ENCODE measurements at places on chromosomes 4 and X. TPM values are rescaled to one million over a fixed set of nuclear protein-coding genes. Genes with fewer than 3 reads are reported as not detected.

DNA sequence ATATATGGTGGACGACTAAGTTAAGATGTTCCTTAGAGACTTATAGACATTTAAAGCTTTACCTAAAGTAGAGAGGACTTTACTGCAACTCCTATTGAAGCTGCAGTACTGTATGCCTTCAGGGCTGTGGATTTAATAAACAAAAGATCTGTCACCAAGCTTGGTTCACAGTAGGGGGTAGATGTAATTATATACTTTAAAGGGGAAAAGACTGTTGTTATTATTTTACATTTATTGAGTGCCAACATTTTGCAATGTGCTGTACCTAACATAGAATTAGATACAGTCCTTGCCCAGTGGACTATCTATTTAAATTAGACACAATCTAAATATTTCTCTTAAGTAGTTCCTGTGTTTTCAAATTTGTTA is 67.2 kb downstream of the SLIT2 start:
- no peak overlapping the region for H3K4me3 ChIP-seq
- H3K27me3 ChIP-seq, result peaks cover 21% of the 10 kb centered on the region
- no peaks in the 10 kb centered on the region for H3K4me1 ChIP-seq
- no peak for DNase-seq

DNA sequence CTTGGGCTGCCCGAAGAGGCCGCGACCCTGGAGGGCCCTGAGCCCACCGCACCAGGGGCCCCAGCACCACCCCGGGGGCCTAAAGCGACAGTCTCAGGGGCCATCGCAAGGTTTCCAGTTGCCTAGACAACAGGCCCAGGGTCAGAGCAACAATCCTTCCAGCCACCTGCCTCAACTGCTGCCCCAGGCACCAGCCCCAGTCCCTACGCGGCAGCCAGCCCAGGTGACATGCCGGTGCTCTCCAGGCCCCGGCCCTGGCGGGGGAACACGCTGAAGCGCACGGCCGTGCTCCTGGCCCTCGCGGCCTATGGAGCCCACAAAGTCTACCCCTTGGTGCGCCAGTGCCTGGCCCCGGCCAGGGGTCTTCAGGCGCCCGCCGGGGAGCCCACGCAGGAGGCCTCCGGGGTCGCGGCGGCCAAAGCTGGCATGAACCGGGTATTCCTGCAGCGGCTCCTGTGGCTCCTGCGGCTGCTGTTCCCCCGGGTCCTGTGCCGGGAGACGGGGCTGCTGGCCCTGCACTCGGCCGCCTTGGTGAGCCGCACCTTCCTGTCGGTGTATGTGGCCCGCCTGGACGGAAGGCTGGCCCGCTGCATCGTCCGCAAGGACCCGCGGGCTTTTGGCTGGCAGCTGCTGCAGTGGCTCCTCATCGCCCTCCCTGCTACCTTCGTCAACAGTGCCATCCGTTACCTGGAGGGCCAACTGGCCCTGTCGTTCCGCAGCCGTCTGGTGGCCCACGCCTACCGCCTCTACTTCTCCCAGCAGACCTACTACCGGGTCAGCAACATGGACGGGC is 579 bp downstream of the ABCD1 start:
- DNase-seq, result peak; percentile 65
- H3K27ac ChIP-seq, result peak overlapping the region; percentile 92
- H3K4me1 ChIP-seq, result peaks cover 8% of the 10 kb centered on the region
- H3K27me3 ChIP-seq, result no peaks in the 10 kb centered on the region
- no peak overlapping the region for H3K4me3 ChIP-seq
- peaks cover 13% of the 10 kb centered on the region for H3K36me3 ChIP-seq

DNA sequence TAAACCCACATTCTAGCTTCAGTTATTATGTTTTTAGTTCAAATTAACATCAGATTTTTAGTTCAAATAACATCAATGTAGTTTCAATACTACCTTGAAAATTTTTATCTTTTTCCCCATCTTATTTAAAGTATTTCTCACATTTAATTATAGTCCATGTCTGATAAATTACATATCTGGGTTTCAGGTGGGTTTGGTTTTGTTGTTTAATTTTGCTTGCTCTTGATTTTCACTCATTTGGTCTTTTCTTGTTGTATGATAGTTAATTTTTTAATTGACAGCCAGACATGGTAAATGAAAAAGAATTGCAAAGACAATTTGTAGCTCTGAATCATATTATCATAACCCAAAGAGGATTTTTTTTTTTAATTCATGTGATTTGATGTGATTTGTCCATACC is 41.9 kb downstream of the GYG2 start:
- no peaks in the 10 kb centered on the region for H3K4me1 ChIP-seq
- DNase-seq, result no peak

DNA sequence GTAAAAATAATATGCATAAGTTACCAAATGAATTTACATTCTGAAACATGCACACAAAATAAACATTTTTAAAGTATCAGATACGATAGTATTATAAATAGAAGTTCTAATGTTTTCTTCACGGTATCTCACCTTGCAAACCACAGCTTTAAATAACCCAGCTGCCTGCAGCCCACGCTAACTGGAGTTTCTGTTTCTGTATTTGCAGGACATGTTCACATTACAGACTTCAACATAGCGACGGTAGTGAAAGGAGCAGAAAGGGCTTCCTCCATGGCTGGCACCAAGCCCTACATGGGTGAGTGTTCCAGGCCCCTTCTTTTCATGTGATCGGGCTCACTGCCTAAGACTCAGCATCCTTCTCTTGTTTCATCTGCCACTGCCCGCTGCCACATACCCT is 291.7 kb downstream of the EVC2 start:
- DNase-seq, result no peak
- no peak overlapping the region for H3K4me3 ChIP-seq
- no peak overlapping the region for H3K27ac ChIP-seq
- no peaks in the 10 kb centered on the region for H3K36me3 ChIP-seq
- no peaks in the 10 kb centered on the region for H3K27me3 ChIP-seq
- H3K4me1 ChIP-seq, result no peaks in the 10 kb centered on the region

DNA sequence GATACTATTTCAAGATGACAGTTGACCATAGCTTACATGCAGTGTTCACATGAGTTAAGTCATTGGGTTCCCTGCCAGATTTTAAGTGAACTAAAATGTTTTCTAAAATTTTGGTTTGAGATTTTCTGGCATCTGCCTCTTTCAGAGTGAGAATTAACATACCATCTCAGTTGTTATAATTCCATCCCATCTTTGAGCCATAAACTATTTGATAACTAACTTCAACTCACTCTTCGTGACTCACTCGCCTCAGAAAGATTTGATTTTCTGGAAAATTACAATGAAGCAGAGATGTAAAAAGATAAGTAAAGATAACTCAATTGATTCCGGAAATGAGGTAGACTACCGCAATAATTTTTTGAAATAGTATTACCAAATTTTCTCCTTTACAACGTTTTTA is 61.8 kb downstream of the HMGB2 start:
- H3K27ac ChIP-seq, result no peak overlapping the region
- no peaks in the 10 kb centered on the region for H3K4me1 ChIP-seq
- no peaks in the 10 kb centered on the region for H3K36me3 ChIP-seq
- DNase-seq, result no peak

DNA sequence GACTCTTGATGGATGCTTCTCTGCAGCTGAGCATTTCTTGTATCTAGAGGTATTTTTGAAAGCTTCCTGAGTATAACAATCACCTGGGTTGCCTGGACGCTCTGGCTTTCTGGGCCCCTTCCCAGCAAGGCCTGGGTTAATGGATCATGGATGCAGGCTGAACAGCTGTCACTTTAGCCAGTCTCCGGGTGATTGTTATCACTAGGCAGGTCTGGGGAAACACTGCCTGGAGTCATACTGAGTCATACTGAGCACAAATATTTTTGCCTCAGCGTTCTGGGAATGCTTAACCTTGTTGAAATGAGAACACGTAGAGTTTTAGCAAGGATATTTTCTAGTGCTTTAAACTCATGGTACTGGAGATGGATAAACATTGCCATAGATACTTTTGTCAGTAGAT is 102.6 kb downstream of the PHEX start:
- peak overlapping the region; percentile 86 for H3K27ac ChIP-seq
- no peaks in the 10 kb centered on the region for H3K36me3 ChIP-seq
- H3K4me1 ChIP-seq, result no peaks in the 10 kb centered on the region
- H3K27me3 ChIP-seq, result no peaks in the 10 kb centered on the region
- no peak overlapping the region for H3K4me3 ChIP-seq

GRCh38 chr4:2241003-2241402 is 918 bp downstream of the HAUS3 start:
- no peak for DNase-seq
- H3K27ac ChIP-seq, result no peak overlapping the region
- H3K4me3 ChIP-seq, result peak overlapping the region; percentile 97
- H3K4me1 ChIP-seq, result peaks cover 3% of the 10 kb centered on the region
- peaks cover 31% of the 10 kb centered on the region for H3K36me3 ChIP-seq
- H3K27me3 ChIP-seq, result no peaks in the 10 kb centered on the region

DNA sequence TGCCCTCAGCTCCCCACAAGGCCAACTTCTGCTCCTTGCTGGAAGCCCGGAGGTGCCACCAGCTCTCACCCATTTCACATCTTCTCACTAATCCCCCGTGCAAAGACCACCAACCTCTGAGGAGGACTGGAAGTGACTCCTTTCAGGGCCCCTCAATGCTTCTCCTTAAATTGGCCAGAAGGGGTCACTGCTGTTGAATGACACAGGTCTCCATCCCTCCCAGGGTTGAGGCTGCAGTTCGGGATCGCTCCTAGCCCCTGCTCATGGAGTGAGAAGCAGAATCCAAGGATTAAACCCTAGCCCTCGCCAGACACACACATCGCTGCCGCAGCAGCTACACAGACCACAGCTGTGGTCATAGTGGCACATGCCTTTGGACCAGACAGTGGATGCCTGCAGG is 279.5 kb upstream of the TAPT1 start:
- no peak overlapping the region for H3K4me3 ChIP-seq
- H3K27me3 ChIP-seq, result no peaks in the 10 kb centered on the region
- no peaks in the 10 kb centered on the region for H3K4me1 ChIP-seq

DNA sequence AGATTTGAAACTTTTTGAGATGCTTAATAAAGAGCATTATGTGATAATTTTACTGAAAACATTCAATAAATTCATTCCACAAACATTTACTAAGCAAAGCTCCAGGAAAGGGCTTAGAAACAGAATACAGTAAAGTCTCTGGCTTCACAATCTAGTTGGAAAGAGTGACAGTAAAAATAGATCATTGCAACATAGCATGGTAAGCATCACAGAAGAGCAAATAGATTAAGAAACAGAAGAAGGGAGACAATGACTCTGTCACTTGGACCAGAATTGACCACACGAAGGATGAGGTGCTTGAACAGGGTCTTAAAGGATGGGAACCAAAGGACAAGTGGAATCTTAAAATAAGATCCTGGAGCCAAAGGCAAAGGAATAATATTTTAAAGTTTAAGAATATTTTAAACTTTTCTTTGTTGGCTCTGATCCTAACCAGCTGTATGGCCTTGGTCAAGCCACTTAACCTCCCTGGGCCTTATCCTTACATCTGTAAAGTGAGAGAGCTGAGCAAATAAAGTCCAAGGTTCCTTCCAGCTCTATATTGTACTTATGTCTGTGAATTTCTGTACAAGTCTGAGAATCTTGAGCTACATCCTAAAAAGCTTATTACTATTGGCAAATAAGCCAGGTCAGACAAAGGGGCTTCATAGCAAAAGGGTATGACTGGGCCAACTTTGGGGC is 33.9 kb downstream of the SEC24D start:
- no peak overlapping the region for H3K27ac ChIP-seq
- H3K27me3 ChIP-seq, result no peaks in the 10 kb centered on the region
- peaks cover 93% of the 10 kb centered on the region for H3K36me3 ChIP-seq
- H3K4me1 ChIP-seq, result no peaks in the 10 kb centered on the region
- no peak for DNase-seq
- no peak overlapping the region for H3K4me3 ChIP-seq

- H3K4me3 ChIP-seq, result no peak overlapping the region
- no peaks in the 10 kb centered on the region for H3K36me3 ChIP-seq
- H3K4me1 ChIP-seq, result no peaks in the 10 kb centered on the region
- DNase-seq, result no peak
- no peak overlapping the region for H3K27ac ChIP-seq
Observed at GRCh38 chr4:53778155-53778554, 186.9 kb upstream of the LNX1 start.

DNA sequence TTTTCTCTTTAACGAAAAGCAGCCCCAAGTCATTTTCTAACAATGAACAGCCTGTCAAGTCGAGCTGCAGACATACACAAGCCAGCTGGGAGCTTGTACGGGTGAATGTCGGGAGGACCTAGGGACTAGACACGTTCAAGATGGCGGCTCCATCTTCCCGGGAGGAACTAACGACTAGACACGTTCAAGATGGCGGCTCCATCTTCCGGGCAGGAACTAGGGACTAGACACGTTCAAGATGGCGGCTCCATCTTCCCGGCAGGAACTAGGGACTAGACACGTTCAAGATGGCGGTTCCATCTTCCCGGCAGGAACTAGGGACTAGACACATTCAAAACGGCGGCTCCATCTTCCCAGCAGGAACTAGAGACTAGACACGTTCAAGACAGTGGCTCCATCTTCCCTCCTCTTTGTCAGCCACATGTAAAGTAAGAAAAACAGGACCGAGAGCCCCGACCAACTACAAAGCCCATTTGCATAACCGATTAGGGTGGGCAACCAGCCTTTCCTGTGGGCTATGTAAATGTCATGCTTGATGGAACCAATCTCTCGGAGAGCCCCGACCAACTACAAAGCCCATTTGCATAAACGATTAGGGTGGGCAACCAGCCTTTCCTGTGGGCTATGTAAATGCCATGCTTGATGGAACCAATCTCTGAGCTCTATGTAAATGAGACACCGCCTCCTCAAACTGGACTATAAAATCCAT is 175.5 kb downstream of the DHRSX start:
- DNase-seq, result peak; percentile 70
- no peak overlapping the region for H3K4me3 ChIP-seq
- H3K27me3 ChIP-seq, result no peaks in the 10 kb centered on the region
- peaks cover 3% of the 10 kb centered on the region for H3K4me1 ChIP-seq
- H3K27ac ChIP-seq, result no peak overlapping the region

- H3K36me3 ChIP-seq, result no peaks in the 10 kb centered on the region
- H3K27me3 ChIP-seq, result no peaks in the 10 kb centered on the region
- H3K4me1 ChIP-seq, result no peaks in the 10 kb centered on the region
- DNase-seq, result no peak
- H3K4me3 ChIP-seq, result no peak overlapping the region
- H3K27ac ChIP-seq, result no peak overlapping the region
Observed at GRCh38 chr4:56768316-56768715, 53.2 kb downstream of the SPINK2 start.

GRCh38 chr4:104795264-104795939 is 300.7 kb upstream of the CXXC4 start:
- no peak overlapping the region for H3K27ac ChIP-seq
- H3K36me3 ChIP-seq, result no peaks in the 10 kb centered on the region
- no peak for DNase-seq
- H3K4me3 ChIP-seq, result no peak overlapping the region
- H3K27me3 ChIP-seq, result no peaks in the 10 kb centered on the region
- H3K4me1 ChIP-seq, result no peaks in the 10 kb centered on the region

FAT1 gene
- 66.6 TPM for total RNA-seq

PORCN gene
- total RNA-seq, result 38.7 TPM

DDX53 gene
- total RNA-seq, result not detected

SSX3 gene
- total RNA-seq, result not detected

SLIT2 gene
- 5.4 TPM for total RNA-seq
